Fibroblast of gingiva (primary cell): ENCODE measurements at places on chromosomes 16 and 17.
A peak's percentile ranks its signal among the peaks of the same experiment; 100 is the strongest.

- DNase-seq, result no peak
These were observed 155.1 kb upstream of the CCL2 start for GRCh38 chr17:34099859-34100515.

- DNase-seq, result no peak
These were observed 30.6 kb downstream of the MAP2K6 start for GRCh38 chr17:69445132-69445531.

DNA sequence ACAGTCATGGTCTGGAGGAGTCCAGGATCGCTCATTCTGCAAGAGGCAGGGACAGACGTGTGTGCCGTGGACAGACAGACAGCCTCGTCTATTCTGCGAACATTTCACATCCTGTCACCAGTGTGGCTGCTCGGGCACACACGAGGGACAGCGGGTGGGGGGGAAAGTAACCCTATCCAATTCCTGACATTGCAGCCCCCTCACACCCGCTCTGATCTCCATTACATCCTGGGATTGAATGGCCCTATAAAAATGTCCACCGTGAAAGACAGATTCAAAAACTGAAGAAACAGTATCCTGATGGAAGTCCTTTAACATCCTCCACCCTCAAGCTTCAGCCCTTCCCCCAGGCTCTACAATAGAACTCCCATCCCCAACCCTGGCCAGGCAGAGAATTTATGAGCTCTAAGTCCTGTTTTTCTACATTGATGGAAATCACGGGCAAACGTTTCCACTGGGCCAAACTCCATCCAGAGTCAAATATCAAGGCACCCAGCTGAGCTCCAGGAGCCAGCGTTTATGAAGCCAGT lies 39.4 kb downstream of the HS3ST3A1 start:
- DNase-seq, result peak; percentile 92

GRCh38 chr17:8718001-8718563 lies 26.6 kb downstream of the CCDC42 start:
- no peak for DNase-seq
